ENCODE measurements at places on chromosomes 2 and 18.
A peak's percentile ranks its signal among the peaks of the same experiment; 100 is the strongest.

DNA sequence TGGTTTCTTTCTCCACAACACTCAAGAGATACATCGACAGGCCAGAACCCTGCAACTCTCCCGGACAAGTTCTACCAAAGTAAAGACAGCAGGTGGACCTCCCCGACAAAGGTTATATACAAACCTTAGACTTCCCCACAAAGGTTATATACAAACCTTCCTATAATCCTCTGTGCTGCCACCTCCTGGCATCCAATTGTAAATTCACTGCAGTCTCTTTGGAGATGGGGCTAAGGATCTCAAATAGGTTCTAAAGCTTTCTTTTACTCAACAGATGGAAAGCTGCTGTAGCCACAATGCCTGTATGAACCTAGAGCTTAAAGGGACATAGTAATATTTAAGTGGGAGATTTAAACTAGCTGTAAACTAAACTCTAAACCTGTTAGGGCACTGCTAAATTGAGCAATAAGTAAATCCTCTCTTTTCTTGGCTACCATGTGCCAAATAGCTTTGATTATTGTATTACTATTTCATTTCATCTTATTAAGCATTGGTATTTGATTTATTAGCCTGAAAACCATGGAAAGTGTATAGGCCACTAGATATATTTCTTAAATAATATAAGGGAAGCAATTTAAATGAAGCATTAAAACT lies 9.8 kb upstream of the MREG start:
- DNase-seq = peak; percentile 46

- no peak for DNase-seq
Observed at GRCh38 chr2:168732100-168732499, 70.3 kb upstream of the NOSTRIN start.

GRCh38 chr2:26785431-26786206 lies at the start of gene CENPA:
Gene CENPA, plus strand, starts transcription at chr2:26786056. Its CDS starts 141 bp downstream, at chr2:26786197.
- DNase-seq = peak; percentile 94

GRCh38 chr2:33278245-33278943 lies 198.1 kb upstream of the RASGRP3 start:
- DNase-seq = no peak

DNA sequence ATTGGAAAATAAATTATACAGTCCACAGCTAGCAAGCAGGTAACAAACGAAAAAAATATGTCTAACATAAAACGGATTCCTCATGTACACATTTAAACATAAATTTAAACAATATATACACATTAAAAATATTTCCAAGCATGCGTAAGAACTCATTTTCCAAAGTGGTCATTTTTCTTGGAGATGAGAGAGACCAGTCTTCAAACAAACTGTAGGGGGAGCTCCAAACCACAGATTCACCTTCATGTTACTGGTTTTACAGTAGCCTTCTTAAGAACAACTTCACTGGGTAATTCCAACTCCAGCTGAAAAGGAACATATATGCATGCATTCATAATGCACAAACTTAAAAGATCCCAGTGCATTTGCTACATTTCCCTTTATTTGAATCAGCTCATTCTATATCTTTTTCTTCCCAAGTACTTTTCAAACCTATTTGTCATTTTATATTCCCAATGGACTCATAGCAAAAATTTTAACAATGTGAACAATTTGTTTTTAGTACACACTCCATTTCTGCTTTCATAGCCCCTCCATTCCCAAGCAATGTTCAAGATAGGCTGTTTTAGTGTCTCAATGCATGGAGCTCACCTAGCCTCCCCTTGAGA lies 4.7 kb upstream of the STAMBP start:
- no peak for DNase-seq

DNA sequence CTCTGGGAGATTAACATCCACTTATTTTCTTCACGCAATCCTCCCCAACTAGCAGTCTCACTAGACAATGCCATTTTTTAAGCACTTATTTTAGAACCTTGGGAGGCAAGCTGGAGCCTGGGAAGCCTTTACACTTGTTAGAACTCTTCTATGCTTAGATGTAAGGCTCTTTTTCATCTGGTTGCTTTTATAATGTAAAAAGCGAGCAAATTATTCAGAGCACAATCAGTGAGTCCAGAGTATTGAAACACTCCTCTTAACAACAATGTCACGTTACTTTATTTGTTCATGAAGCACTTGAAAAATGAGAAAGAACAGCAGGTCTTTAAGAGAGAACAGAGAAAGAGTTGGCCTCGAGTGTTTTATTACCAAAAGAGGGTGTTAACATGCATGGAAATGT lies 84.1 kb upstream of the SLC8A1 start:
- DNase-seq = no peak

GRCh38 chr2:240638512-240639160 lies 13.4 kb downstream of the GPR35 start:
- no peak for DNase-seq

GRCh38 chr2:237892478-237892877 lies 33.1 kb downstream of the RAMP1 start:
- no peak for DNase-seq

DNA sequence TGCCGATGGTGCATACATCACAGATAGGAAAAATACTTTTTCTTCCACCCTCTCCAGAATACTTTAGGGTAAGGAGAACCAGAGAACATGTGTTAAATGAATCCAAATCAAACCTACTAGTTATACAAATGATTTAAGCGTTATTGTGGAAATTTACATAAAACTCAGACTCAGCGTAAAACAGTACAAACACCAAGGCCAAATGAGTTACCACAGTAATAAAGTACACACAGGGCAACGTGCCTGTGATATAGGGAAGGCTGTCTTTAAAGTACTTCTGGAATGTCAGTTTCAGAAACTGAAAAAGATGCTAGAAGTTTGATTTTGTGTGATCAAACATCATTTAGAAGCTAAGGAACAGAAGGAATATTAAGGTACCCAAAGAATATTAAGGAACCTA lies 46.9 kb downstream of the PTPRM start:
- DNase-seq = no peak

DNA sequence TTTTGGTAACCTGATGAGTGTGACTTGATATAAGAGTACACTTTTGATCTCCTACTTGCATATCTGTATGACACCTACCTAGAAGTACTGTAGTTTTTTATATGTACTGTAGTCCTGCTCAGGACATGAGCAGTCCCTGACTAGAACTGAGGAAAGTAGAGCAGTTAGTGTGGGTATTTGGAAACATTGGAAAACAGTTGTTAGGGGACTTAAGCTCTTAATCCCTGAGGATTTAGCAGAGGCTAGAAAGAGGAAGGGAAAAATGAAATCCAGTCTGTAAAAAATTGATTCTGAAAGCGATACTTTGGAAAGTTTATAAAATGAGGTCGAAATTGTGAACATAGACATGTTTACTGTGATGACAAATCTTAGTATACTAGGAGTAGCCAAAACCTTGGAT lies 125.6 kb downstream of the NCOA1 start:
- no peak for DNase-seq

All from stimulated activated CD4-positive, alpha-beta T cell treated with anti-CD3 and anti-CD28 coated beads, Interleukin-4, amount 100 ng/mL, for 1 hour (primary cell).